ENCODE measurements at places on chromosomes 12 and 14. TPM values are rescaled to one million over a fixed set of nuclear protein-coding genes. Genes with fewer than 3 reads are reported as not detected.
A peak's percentile ranks its signal among the peaks of the same experiment; 100 is the strongest.

DNA sequence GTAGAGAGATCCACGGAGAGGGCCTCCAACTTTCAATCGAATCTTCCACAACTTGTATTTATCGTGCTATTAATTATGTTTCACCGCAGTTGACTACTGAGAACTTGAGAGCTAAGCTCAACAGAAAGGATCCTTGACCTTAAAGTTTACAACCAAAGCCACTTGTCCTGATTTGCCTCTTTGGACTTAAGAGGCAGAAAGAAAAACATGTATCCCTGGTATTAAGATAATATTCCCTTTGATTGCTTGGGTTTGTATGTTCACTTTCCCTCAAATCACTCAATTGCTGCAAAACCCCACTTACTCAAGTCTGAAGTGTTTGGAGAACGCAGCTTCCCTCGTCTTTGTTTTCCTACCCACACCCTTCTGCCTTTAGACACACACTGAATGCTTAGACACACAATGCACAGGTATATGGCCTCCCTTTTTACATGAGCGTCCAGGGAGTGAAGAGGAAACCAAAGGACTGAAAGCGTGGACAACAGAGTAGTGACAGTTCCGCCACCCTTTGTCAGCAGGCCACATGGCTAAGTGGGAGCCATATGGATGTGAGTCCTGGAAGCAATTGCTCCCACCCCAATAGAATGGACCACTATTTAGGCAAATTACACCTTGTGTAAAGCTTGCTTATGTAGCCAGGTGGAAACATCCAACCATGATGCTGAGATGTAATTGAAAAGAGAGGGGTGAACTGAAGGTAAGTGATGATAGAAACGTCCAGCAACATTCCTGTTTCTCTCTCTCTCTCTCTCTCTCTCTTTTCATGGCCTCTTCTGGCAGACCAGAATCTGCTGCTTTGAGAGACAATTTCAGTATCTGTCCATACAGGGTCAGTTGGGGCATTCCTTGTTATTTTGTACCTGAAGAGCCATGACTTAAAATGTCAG lies 1.4 kb upstream of the PKP2 start:
- no peak for DNase-seq

GRCh38 chr14:105149146-105149781 lies 19.3 kb downstream of the JAG2 start:
- no peak for DNase-seq

GRCh38 chr12:9669534-9669933 lies at the start of gene CLEC2D:
Gene CLEC2D (plus strand): TSS chr12:9669713. CDS start chr12:9669735, 22 bp downstream.
- no peak for DNase-seq

GRCh38 chr14:74720526-74720925 lies 7.6 kb downstream of the FCF1 start:
- no peak for DNase-seq

DNA sequence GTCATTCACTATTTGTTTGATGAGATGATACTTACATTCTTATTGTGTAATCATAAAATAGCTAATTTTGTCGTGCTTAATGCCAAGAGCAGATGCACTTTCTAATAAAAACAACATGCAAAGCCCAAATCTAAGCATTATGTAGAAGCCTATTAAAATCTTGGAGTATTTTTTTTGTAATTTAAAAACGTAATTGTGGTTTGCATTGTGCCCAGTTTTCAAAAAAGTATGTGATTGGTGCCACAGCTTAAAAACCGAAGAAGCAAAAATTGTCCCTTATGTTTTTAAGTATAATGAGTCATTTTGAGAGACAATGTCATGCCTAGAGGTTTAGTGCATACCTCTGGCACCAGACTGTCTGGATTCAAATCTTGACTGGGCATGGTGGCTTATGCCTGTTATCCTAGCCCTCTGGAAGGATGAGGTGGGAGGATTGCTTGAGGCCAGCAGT lies 464.8 kb upstream of the RGS6 start:
- peak; percentile 11 for DNase-seq

GRCh38 chr14:87055007-87055406 lies 938.0 kb downstream of the GALC start:
- DNase-seq: no peak

DNA sequence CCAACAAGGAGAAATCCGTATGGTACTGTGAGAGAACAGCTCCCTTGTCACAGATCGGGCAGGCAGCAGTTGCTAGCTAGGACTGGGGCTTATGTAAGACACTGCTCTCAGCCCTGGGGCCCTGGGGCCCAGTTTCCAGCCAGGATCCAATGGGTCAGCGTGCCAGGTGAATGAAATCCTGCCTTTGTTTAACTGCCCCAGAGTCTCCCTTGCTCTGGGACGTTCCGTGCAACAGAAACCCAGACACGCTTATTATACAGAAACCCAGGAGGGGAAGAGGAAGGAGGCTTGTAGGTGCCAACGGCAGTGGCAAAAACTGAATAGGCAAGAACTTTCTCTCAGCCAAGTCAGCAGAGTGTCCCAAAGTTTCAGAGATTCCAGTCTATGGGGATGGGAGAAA lies 110.6 kb downstream of the DIO2 start:
- peak; percentile 1 for DNase-seq

DNA sequence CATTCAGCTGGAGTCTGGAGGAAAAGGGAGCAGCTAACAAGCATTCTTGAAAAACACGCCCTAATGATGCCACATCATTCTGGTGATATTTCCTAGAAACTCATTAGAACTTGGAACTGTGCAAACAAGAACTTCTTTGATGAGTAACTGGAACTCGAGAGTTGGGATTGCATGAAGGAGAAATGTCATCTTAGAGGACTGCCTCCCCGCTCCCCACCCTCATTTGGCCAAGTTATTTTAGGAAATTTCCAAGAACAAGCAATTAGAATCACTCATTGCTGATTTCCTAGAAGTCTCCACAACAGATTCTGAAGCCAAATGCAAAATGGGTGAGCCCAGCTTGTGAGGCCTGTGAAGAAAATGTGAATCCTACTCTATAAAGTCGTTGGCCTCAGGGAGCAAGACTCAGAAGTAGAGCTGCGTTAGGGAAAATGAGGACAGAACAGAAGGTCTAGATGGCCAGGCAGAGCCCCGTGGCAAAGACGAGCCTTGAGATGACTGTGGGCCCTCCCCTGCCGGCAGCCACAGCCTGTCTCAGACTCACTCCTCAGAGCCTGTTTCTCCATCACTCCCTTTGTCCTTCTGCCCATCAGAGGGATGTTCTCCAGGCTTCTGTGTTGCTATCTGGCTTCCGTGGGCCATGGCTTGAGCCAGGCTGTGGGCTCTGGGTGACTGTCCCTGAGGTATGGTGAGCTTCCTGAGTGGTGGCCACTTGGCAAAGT lies 38.4 kb downstream of the RTL1 start:
- no peak for DNase-seq

DNA sequence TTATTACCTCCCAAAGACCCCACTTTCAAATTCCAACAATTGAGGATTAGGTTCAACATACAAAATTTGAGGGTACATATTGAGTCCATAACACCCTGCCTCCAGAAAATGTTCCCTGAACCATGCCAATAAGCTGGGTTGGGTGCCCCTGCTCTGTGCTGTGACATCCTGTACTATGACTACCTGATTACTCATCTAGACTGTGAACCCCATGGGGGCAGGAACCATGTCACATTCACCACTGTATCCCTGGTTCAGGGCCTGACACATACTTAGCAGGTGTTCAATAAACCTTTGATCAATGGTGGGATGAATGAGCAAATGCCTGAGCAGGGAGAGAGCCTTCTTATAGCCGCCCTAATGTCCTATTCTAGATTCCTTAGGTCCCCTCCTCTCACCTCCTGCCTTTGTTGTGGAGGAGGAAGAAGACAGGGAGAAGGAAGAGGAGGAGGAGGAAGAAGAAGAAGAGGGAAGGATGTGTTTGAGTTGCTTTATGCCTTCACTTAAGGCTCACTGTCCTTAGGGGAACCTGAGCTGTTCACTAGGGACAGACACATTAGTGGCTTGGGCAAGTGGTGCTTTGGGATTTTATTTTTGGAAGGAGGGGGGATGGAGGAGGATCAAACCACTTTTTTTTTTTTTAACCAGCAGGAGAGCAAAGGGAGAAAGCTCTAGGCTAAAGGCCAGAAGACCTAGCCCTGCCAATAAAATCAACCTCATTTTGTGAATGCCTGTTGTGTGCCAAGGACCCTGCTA lies 21.3 kb downstream of the GPR68 start:
- no peak for DNase-seq

- DNase-seq: no peak
These were observed 117.0 kb upstream of the SLCO1C1 start for GRCh38 chr12:20578142-20578541.

DNA sequence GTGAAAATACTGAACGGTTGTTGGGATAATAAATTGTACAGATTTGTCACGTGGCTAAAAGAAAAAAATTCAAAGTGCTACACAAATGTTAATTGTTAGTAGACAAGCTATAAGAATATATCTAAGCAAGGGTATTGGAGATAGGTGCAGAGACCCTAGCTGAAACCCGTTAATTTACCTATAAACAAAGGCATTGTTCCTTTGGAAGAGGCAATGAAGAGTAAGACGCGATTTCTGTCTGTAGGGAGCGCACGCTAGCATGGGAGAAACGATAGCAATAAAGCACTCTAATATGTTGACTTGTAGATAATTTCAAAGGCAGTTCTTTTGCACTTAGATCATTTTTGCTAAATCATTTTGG lies 565 bp downstream of the CCDC77 start:
- peak; percentile 20 for DNase-seq

DNA sequence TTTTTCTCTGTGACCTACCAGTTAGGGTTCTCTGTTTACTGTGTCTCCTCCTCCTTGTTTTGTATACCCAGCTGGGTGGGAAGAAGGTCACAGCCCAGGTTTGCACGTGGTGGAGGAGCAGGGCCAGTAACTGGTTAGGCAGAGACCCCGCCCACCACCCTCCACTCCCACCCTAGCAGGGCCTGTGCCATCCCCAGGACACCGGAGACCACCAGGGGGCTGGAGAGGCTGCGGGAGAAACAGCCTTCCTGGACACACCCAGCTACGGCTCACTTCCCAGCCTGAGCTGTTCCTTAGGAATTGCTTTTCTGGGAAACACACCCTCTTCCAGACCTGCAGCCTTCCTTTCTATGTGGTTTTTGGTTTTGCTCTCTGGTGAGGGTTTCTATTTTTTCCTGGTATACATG lies 21.1 kb downstream of the BDKRB2 start:
- no peak for DNase-seq

DNA sequence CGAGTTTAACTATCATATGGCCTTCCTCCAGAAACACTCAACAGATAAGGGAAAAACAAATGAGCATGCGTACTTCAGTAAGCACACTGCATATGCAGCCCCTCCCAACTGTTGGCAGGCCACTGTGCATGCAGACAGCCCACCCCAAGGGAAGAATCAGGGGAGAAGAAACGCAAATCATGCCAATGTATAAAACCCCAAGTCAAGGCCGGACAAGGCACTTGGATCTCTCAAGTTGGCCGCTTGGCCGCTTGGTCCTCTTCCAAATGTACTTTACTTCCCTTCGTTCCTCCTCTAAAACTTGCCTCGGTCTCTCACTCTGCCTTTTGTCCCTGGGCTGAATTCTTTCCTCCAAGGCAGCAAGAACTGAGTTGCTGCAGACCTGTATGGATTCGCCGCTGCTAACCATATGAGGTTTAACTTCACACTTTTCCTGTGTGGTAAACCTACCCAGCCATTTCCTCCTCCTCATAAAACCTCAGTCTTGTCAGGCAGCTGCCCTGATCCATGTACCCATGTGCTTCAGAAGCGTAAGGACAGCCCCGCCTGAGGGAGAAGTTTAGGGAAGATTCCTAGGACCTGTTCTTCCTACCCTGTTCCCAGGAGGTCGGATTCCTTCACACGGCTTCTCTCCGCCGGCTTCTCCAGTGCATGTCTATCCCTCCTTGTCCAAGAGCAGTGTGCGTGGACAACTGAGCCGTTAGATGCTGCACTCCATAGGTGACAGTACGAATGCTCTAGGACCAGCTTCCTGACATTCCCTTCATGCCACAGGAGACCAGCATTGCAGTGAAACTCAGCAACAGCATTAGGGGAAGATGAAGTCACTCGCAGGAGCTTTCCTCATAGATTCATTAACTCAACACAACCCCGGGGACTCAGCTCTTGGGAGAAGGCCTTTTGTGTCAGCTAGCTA lies 188.0 kb downstream of the MON2 start:
- DNase-seq: no peak

DNA sequence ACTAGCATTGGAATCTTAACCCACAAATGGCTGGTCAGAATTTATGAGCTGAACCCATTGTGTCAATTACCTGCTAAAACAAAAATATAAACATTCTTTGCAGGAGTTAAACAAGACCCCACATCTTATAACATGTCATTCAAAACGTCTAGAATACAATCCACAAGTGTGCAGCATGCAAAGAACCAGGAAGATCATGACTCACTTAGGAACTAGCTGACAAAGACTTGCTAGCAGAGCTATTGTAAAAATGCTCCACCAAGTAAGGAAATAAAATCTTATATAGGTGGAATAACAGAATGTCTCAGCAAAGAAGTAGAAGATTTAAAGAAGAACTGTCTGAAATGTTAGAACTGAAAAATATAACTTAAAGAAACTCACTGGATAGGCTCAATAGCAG lies 26.5 kb upstream of the POC1B start:
- no peak for DNase-seq

DNA sequence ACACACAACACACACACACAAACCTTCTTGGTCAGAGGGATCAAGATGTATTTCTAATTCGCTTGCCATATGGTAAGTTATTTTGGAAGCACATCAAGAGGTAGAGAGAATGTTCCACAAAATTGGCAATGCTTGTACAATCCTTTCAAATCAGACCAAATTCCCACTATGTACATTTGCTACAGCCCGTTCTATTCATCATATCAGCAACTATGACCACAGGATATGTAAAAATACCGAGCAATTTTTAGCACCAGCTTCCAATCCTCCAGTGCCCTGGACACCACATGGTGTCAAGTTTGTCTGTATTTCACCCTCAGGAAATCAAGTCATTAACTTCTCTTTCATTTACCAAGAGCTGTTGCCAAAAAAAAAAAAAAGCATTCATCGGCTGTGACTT lies 21.2 kb downstream of the TBX5 start:
- no peak for DNase-seq

DNA sequence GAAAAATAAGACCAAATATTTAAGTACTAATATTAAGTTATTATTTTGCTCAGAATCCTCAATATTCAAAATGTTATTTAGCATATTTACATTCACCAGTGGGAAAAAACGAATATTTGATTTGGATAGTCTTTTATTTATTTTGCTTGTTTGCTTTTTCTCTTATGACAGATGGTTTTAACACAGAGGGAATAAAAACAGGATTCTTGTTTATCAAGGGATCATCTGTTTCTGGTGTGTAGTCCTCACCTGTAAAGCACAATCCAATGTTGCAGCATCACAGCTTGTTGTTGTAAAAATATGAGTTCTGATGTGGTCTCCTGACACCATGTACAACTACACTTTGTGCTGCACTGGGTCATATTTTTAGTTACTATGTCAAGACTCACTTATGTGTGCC lies 103.9 kb downstream of the AVPR1A start:
- DNase-seq: no peak

GRCh38 chr12:51833448-51834227 lies 14.9 kb downstream of the FIGNL2 start:
- DNase-seq: no peak

GRCh38 chr12:100414739-100415138 lies 57.9 kb downstream of the SLC17A8 start:
- DNase-seq: no peak

Gene LHX5
- not detected for total RNA-seq

Gene PPM1A
- total RNA-seq: 25.3 TPM

Gene LMNTD1
- total RNA-seq: not detected

Gene DPY19L2
- 4.4 TPM for total RNA-seq

Gene PRH2
- not detected for total RNA-seq

Gene KRT79
- total RNA-seq: not detected

Gene RASSF9
- total RNA-seq: 0.03 TPM

Gene OTX2
- total RNA-seq: not detected

Gene TSPAN19
- 0.49 TPM for total RNA-seq

Gene BTBD6
- not detected for total RNA-seq

Gene TMEM52B
- not detected for total RNA-seq

Gene OR4E2
- not detected for total RNA-seq
